ENCODE measurements at places on chromosomes 5 and 9. TPM values are rescaled to one million over a fixed set of nuclear protein-coding genes. Genes with fewer than 3 reads are reported as not detected.
A peak's percentile ranks its signal among the peaks of the same experiment; 100 is the strongest.

GRCh38 chr9:38296807-38297206 lies 95.7 kb upstream of the ALDH1B1 start:
- no peaks in the 10 kb centered on the region for H3K36me3 ChIP-seq
- no peak overlapping the region for H3K4me3 ChIP-seq
- no peak for DNase-seq
- H3K27me3 ChIP-seq = no peaks in the 10 kb centered on the region

The ACTL7B gene
- total RNA-seq = not detected

The GNE gene
- 21.2 TPM for total RNA-seq

The NPR2 gene
- 27.2 TPM for total RNA-seq

The NDST1 gene
- 91.8 TPM for total RNA-seq

GRCh38 chr9:1219284-1219683 lies 169.1 kb downstream of the DMRT2 start:
- no peaks in the 10 kb centered on the region for H3K36me3 ChIP-seq
- no peaks in the 10 kb centered on the region for H3K4me1 ChIP-seq
- no peaks in the 10 kb centered on the region for H3K27me3 ChIP-seq
- no peak for DNase-seq
- H3K4me3 ChIP-seq = no peak overlapping the region
- no peak overlapping the region for H3K27ac ChIP-seq

The SYK gene
- total RNA-seq = 3.4 TPM

The COL15A1 gene
- total RNA-seq = 22.4 TPM

The RNF183 gene
- total RNA-seq = not detected

DNA sequence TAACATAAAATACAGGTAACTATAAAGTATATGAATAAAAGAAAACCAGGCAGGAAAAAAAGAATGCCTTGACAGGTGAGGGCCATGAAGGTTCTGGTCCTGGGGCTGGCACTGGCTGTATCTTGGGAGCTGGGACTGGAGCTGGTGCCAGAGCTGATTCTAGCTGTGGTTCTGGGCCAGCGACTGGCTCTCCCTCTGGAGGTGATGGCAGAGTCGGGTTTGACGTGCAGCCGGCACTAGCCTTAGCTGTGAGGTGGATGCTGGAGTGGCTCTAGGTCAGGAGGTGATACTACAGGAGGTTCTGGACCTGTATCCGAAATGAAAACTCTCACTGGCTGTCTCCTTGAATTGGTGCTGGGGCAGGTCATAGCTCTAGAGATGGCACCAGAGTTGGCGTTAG lies 22.3 kb downstream of the OBP2B start:
- H3K4me3 ChIP-seq = no peak overlapping the region
- no peaks in the 10 kb centered on the region for H3K27me3 ChIP-seq
- H3K4me1 ChIP-seq = peaks cover 7% of the 10 kb centered on the region

The ACTBL2 gene
- not detected for total RNA-seq

DNA sequence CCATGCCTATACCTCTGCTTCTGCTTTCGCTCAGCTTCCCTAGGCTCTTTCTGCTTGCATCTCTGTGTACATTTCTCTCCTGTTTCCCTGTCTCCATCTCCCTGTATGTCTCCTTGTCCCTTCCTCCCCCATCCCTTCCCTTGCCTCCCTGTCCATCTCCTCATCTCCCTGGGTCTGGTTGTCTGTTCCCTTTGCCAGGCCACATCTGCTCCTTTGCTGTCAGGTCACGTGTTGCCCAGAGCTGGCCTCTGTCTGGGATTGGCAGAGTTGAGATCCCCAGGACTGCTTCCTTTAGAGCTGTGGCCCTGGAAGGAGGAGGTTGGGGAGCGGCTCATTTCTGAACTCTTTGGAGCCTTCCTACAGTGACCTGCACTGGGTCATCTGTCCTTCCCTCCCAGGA lies 31.8 kb upstream of the PTGS1 start:
- H3K36me3 ChIP-seq = no peaks in the 10 kb centered on the region
- H3K27ac ChIP-seq = no peak overlapping the region
- H3K4me1 ChIP-seq = no peaks in the 10 kb centered on the region
- no peaks in the 10 kb centered on the region for H3K27me3 ChIP-seq
- no peak for DNase-seq

DNA sequence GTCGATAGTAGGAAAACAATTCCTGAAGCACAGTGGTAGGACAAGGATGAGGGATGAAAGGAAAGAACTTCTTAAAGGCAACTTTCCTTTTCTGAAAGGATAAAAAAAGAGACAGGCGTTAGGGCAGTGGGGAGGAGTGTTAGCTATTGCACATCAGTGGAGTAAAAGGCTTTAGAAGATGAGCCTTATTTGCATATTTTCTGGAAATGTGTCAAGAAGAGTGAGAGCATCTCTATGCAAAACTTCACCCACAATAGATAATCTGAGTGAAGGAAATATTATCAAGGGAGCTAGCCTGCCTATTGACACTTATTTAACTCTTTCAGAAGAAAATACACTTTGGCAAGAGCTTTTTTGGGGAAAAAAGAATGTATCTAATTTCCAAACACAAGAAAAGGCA lies 151.6 kb downstream of the MACIR start:
- no peaks in the 10 kb centered on the region for H3K27me3 ChIP-seq
- no peak overlapping the region for H3K27ac ChIP-seq
- no peaks in the 10 kb centered on the region for H3K4me1 ChIP-seq
- no peaks in the 10 kb centered on the region for H3K36me3 ChIP-seq
- no peak for DNase-seq
- H3K4me3 ChIP-seq = no peak overlapping the region

DNA sequence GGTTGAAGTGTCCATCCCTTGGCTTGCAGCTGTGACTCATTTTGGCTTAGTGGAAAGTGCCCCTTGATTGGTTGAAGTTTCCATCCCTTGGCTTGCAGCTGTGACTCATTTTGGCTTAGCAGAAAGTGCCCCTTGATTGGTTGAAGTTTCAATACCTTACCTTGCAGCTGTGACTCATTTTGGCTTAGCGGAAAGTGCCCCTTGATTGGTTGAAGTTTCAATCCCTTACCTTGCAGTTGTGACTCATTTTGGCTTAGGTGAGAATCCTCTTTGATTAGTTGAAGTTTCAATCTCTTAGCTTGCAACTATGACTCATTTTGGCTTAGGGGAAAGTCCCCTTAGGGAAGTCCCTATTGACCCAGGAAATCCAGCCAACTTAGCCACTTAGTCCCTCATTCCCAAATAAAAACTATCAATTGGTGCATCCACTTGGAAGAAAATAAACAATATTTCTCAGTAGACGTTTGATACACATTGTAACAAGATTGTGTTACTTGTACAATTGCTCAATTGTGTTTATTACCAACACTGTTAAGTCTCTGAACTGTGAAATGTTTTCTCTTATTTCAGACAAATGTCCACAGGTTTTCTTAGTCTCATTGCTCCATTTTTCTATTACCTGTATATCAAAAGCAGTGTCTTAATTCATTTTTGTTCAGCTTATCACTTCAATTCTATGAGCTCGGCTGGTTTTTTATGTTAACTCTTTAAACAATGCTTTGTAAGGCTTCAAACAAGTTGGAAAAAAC lies 2308.8 kb upstream of the ACO1 start:
- no peaks in the 10 kb centered on the region for H3K27me3 ChIP-seq
- H3K36me3 ChIP-seq = no peaks in the 10 kb centered on the region
- DNase-seq = no peak
- H3K27ac ChIP-seq = no peak overlapping the region
- no peak overlapping the region for H3K4me3 ChIP-seq
- H3K4me1 ChIP-seq = no peaks in the 10 kb centered on the region

DNA sequence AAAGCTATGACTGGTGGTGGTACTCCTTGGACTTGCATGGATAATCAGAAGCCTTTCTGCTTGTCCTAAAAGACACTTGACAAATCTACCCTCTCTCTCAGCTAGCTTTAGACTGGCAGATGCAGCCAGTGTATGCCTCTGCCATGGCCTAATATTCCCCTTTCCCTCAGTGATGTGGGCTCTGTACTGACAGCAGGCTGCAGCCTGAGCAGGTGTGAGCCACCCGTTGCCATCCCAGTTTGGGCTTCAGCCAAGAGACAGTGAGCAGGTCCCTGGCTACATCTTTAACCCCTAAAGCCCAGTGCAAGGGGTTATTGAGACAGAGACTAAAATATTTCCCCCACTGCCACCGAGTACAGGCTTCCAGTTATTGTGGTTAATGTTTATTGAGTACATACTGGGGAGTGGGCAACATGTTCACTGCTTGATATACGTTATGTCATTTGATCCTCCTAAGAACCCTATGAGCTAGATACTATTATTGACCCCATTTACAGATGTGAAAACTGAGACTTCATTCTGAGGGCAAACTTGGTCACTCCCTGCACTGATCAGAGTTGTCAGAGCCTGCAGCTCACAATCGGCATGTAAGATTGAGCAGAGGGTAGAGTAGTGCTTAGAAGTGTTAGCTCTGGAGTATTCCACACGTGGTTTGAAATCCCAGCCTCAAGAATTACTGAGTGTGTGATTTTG lies 254.2 kb downstream of the ARHGAP26 start:
- no peak for DNase-seq
- peak overlapping the region; percentile 37 for H3K27ac ChIP-seq
- H3K27me3 ChIP-seq = no peaks in the 10 kb centered on the region
- H3K4me3 ChIP-seq = no peak overlapping the region

GRCh38 chr9:84983749-84984148 lies 314.2 kb downstream of the NTRK2 start:
- no peaks in the 10 kb centered on the region for H3K36me3 ChIP-seq
- H3K27me3 ChIP-seq = no peaks in the 10 kb centered on the region
- H3K4me1 ChIP-seq = no peaks in the 10 kb centered on the region

DNA sequence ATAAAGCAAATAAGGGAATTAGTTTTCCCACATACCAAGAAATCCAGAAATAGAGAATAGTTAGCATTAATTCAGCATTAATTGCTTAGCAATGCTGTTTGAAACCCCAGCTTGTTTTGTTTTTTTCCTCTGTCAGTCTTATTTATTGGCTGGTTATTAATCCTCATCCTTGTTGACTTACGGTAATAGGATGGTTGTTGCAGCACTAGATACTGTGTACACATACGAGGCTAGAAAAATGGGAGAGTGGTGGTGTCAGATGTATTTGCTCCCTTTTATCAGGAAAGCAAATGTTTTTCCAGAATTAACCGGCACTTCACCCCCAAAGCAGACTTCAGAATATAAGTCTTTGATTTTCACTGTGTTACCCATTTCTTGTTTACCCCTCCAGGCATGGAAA lies 60.4 kb downstream of the ERBIN start:
- H3K27ac ChIP-seq = no peak overlapping the region
- H3K36me3 ChIP-seq = no peaks in the 10 kb centered on the region
- no peak overlapping the region for H3K4me3 ChIP-seq
- no peaks in the 10 kb centered on the region for H3K4me1 ChIP-seq

The ENG gene
- 511 TPM for total RNA-seq

The RPS14 gene
- 1,334 TPM for total RNA-seq

GRCh38 chr5:151100681-151101080 lies 19.8 kb upstream of the TNIP1 start:
- H3K27ac ChIP-seq = peak overlapping the region; percentile 60
- DNase-seq = no peak
- H3K27me3 ChIP-seq = no peaks in the 10 kb centered on the region
- H3K4me3 ChIP-seq = no peak overlapping the region
- peaks cover 35% of the 10 kb centered on the region for H3K36me3 ChIP-seq

GRCh38 chr5:66342341-66342880 lies 198.3 kb downstream of the SREK1 start:
- no peak overlapping the region for H3K4me3 ChIP-seq
- no peaks in the 10 kb centered on the region for H3K36me3 ChIP-seq
- no peaks in the 10 kb centered on the region for H3K27me3 ChIP-seq
- DNase-seq = no peak
- H3K27ac ChIP-seq = no peak overlapping the region

DNA sequence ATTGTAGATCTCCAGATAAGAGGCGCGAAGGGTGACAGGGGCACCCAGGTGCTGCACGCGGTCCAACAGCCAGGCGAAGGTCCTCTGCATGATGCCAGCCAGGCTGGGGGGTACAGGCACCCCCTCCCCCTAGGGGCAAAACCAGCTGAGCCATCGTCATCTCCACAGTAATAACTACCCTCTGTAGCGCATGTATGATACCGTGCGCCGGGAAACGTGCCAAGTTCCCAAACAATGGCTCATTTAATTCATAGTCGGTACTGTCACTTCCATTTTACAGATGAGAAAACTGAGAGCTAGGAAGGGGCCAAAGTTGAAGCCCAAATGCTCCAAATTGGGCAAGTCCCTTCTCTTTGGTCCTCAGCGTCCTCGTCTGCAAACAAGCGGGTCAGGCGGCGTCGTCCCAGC lies 1.5 kb downstream of the KIF12 start:
- H3K27me3 ChIP-seq = no peaks in the 10 kb centered on the region
- no peak for DNase-seq
- no peak overlapping the region for H3K27ac ChIP-seq
- no peaks in the 10 kb centered on the region for H3K36me3 ChIP-seq
- H3K4me3 ChIP-seq = peak overlapping the region; percentile 40
- H3K4me1 ChIP-seq = peaks cover 16% of the 10 kb centered on the region

All from right atrium auricular region (tissue), 2 donors.